ENCODE measurements at places on chromosomes 2 and 18. TPM values are rescaled to one million over a fixed set of nuclear protein-coding genes. Genes with fewer than 3 reads are reported as not detected.

The EFEMP1 gene
- 476 TPM for total RNA-seq

The IL36B gene
- total RNA-seq = not detected

The TRIM54 gene
- total RNA-seq = 0.32 TPM

The VWA3B gene
- 0.29 TPM for total RNA-seq

The SULT1C4 gene
- total RNA-seq = 2.7 TPM

The RIT2 gene
- total RNA-seq = not detected

The ALK gene
- 0.37 TPM for total RNA-seq

The EIF4E2 gene
- total RNA-seq = 49.1 TPM

The ABCB11 gene
- not detected for total RNA-seq

The TMEM200C gene
- 2.7 TPM for total RNA-seq

DNA sequence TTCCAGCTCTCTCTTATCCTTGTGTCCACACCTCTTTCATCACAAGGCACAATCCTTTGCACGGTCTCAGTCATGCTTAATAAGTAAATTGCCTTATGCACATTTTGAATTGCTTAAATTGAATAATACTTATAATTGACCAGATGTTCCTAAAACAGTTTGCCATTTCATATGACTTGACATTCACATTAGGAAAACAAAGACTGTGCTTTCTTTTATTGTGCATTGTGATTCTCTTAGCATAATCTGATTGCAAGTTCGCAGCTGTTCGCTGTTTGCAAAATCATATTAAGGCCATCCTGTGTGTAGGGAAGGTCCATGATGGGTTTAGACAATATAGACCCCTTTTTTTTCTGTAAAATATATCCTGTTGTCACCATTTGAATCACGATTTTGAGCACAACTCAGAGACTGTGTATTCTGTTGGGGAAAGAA is 75.6 kb downstream of the RNF144A start:
- DNase-seq = no peak

GRCh38 chr2:210363261-210363660 is 48.3 kb upstream of the MYL1 start:
- DNase-seq = no peak

DNA sequence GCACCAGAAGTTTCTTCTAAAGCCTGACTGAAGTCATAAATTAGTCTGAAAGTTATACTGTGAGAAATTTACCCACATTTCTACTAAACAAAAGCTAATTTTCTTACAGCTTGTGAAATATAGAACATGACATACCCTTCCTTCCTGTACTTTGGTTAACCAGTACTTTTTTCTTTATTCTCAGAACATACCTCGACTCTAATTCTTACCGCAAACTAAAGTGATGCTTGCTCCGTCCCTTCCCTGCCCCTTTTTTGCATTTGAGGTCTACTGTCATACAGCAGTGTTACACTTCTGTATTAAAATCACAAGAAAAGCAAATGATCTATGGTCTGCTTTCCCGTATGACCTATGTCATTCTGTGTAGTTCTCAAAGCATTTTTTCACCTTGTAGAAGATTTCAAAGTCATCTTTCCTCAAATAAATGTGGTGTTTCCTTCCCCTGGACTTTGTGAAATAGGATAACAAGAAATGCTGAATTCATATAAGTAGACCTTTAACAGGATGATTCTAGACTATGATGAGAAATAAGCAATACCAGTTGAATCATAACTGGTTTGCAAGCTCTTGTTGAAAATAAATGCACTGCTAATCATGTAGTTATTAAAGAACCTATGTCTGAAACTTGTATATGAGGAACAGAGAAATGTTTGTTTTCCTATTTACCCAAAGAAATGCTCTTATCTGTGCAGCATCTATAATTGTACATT is 30.4 kb downstream of the CYTIP start:
- no peak for DNase-seq

DNA sequence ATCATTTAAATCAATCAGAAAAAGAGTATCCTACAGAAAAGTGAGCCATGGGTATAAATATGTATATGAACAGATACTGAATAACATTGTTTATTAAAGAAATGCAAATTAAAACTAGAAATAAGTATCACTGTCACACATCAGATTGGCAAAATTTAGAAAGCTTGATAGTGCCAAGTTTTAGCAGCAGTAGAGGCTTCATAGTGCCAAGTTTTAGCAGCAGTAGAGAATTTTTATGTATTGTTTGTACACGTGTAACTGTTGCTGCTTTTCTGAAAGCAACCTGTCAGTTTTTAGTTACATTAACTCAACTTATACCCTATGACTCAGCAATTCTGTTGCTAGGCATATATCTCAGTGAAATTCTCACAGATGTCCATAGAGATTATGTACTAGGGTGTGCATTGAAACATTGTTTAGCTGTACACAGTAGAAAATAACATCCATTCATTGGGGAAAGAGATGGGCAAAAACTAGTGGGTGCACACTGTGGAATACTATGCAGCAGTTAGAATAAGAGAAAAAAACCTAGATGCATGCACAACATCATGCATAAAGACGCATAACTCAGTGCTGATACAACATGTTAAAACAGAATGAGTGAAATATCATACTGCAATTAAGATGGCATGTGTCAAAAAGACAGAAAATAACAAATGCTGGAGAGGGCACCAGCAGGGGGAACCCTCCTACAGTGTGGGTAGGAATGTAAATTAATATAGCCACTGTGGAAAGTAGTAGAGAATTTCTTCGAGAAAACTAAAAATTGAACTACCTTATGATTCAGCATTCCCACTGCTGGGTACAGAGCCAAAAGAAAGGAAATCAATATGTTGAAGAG is 294.5 kb upstream of the NT5C1B start:
- DNase-seq = no peak

GRCh38 chr2:130807659-130808385 is 28.9 kb upstream of the ARHGEF4 start:
- DNase-seq = peak; percentile 62

- no peak for DNase-seq
Measured at GRCh38 chr2:238635647-238636051, 208.9 kb downstream of the ASB1 start.

GRCh38 chr2:149586898-149587219 is 716 bp downstream of the MMADHC start:
- no peak for DNase-seq

DNA sequence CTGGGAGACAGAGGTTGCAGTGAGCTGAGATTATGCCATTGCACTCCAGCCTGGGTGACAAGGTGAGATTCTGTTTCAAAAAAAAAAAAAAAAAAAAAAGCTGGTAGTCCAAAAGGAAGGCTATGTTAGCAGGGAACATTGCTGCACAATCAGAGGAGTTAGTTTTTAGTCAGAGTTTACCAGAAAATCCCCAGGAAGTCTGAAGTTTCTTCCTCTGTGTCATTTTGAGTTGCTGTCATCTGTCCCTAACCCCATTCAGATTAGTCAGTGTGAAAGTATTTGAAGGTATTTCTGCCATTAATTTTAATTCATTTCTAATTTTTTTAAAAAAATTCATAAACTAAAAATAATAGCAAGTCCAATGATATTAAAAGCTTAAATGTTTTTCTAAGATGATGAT is 33.5 kb upstream of the CERS6 start:
- no peak for DNase-seq

DNA sequence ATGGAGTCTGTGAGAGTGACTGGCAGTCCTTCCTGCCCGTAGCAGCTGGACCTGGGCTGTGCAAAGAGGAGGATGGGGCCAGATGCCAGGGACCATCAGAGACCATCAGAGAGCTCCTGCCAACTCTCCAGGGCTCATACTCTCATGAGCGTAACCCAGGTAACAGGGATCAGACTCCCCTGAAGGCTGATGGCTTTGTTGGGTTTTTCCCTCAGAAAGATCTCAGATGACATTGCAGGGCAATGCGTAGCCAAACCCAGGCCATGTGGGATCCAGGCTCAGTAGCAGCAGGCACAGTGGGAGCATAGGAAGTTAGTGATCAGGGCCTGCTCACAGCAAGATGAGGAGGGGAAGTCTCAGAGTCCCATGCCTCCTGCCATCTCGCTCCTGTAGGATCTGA is 218.0 kb downstream of the LOXHD1 start:
- no peak for DNase-seq

DNA sequence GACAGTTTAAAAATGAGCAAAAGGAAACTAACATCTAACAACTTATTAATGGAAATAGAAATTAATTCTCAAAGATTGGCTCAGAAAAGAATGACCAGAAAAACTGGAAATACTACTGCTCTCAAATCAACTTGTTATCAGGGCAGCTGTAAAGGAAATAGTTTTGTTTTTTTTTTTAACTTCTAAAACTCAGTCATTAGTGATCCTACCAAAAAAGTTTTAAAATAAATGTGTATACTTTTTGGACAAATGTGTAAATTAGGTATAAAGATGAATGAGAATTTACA is 52.1 kb upstream of the PEX13 start:
- no peak for DNase-seq

- no peak for DNase-seq
Measured at GRCh38 chr2:170530803-170531564, 184.2 kb upstream of the SP5 start.

- DNase-seq = no peak
Measured at GRCh38 chr2:85017411-85018048, 46.6 kb downstream of the KCMF1 start.

GRCh38 chr2:88692187-88692586 is 714 bp downstream of the RPIA start:
- DNase-seq = no peak

GRCh38 chr2:222827417-222827816 is 33.4 kb upstream of the ACSL3 start:
- no peak for DNase-seq

- DNase-seq = no peak
Measured at GRCh38 chr18:9809697-9810096, 76.1 kb upstream of the TXNDC2 start.

Data from posterior vena cava (tissue), 2 donors.